ENCODE measurements at places on chromosomes 13 and 19.

- DNase-seq, result no peak
Measured at GRCh38 chr13:39100996-39101738, 62.9 kb downstream of the NHLRC3 start.

DNA sequence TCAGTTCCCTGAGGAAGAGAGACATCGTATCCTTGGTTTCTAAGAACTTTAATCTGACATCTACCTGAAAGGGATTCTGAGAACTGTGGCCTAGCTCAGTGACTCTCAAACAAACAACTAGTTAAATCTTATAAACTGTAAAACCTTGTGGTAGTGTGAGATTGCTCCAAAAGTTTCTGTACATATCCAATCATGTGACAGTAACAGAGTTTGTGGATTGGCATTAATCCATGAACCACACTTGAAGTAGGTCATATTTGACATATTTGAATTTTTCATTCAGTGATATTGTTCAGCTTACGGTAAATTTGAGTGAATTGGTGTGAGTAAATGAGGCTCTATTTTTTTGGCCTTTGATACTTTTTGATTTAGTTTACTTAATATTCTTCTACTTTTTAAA lies 15.0 kb downstream of the TDRD3 start:
- DNase-seq, result no peak

GRCh38 chr19:15212711-15213110 lies 11.9 kb upstream of the NOTCH3 start:
- no peak for DNase-seq

- no peak for DNase-seq
Measured at GRCh38 chr19:35008891-35009341, 8.8 kb downstream of the GRAMD1A start.

- DNase-seq, result no peak
Measured at GRCh38 chr19:494171-495080, 1.9 kb upstream of the MADCAM1 start.

DNA sequence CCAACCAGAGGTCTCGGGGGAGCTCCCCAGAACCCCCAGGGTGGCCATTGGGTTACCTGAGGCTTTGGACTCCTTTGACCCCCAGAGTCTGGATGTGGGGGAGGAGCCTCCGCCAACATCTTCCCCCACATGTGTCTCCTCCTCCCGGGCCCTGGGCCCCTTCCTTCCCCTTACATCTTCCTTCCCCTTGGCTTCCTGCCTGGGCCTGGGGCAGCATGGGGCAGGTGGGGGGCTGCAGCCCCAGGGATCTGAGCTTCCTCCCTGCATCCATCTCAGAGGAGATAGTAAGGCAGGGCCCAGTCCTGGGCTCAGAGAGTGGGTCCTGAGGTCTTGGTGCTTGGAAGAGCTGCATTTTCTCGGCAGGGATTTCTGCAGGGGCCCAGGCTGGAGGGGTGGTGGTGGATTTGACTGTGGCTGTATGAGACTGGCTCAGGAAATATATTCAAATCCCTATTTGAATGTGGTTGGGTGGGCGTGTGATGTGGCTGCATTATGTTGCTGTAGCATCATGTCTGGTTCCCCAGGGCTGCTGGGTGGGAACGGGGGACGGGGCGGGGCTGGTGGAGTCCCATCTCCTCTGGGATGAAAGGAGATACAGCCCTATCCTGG lies 919 bp downstream of the VAV1 start:
- no peak for DNase-seq

- DNase-seq, result no peak
Measured at GRCh38 chr13:112842343-112842856, 126.6 kb upstream of the MCF2L start.

DNA sequence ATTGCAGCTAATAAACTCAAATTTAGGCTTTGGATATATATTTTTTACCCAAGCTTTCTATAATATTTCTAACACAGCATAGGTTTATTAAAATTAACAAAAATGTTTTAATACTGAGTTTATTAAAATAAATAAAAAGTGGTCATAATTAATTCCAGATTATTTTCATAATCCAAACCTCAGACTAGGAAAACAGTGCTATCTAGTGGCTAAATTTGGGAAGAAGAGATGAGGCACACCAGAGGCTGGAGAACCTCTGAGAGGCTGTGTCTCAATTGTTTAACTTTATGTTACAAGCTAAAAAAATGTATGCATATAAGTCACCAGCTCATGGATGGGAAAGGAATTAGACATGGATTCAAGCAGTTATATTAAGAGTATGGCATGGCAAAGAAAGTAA lies 392.5 kb downstream of the DIAPH3 start:
- DNase-seq, result no peak

Measured in vagina (tissue), 2 donors.